ENCODE measurements at places on chromosomes 6 and 20.

- H3K27ac ChIP-seq, result no peak overlapping the region
- DNase-seq, result no peak
- H3K4me3 ChIP-seq, result no peak overlapping the region
- no peaks in the 10 kb centered on the region for H3K27me3 ChIP-seq
Observed at GRCh38 chr6:21847711-21848480, 254.3 kb downstream of the SOX4 start.

- H3K36me3 ChIP-seq, result no peaks in the 10 kb centered on the region
- H3K4me1 ChIP-seq, result peaks cover 45% of the 10 kb centered on the region
- no peak overlapping the region for H3K4me3 ChIP-seq
- no peak for DNase-seq
Observed at GRCh38 chr20:58883241-58883691, 30.8 kb downstream of the GNAS start.

- peak; percentile 40 for DNase-seq
- H3K36me3 ChIP-seq, result no peaks in the 10 kb centered on the region
- peaks cover 14% of the 10 kb centered on the region for H3K4me1 ChIP-seq
- peaks cover 5% of the 10 kb centered on the region for H3K27me3 ChIP-seq
- H3K27ac ChIP-seq, result no peak overlapping the region
Observed at GRCh38 chr6:17584241-17584803, 15.8 kb upstream of the FAM8A1 start.

- no peak overlapping the region for H3K4me3 ChIP-seq
- H3K27me3 ChIP-seq, result no peaks in the 10 kb centered on the region
- peak; percentile 90 for DNase-seq
- H3K27ac ChIP-seq, result peak overlapping the region; percentile 66
- H3K4me1 ChIP-seq, result peaks cover 48% of the 10 kb centered on the region
- H3K36me3 ChIP-seq, result no peaks in the 10 kb centered on the region
Observed at GRCh38 chr6:35736253-35736894, 458 bp upstream of the ARMC12 start.

DNA sequence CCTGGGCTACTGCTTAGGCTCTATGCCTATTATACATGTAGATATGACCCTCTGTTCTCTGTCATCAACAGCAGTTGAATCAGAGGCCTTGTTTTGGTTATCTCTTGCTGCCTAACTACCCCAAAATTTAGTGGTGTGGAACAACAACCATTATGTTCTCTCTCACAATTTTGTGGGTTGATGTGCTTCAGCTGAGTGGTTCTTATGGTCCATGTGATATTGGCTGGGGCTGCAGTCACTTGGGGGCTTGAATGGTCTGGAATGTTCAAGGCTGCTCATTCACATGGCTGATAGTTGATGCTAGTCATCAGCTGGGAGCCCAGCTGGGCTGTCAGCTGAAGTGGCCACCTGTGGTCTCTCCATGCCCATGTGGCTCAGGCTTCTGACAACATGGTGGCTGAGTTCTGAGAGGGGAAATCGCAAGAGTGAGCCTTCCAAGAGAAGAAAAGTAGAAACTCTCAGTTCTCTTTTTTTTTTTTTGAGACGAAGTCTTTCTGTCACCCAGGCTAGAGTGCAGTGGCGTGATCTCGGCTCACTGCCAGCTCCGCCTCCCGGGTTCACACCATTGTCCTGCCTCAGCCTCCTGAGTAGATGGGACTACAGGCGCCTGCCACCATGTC, 47.8 kb downstream of the SHLD1 start:
- H3K27ac ChIP-seq, result no peak overlapping the region
- DNase-seq, result no peak
- no peak overlapping the region for H3K4me3 ChIP-seq
- H3K4me1 ChIP-seq, result peaks cover 1% of the 10 kb centered on the region
- H3K36me3 ChIP-seq, result peaks cover 9% of the 10 kb centered on the region

GRCh38 chr6:8435845-8436168, 462 bp upstream of the SLC35B3 start:
- DNase-seq, result no peak
- peak overlapping the region; percentile 87 for H3K4me3 ChIP-seq
- H3K4me1 ChIP-seq, result peaks cover 28% of the 10 kb centered on the region

DNA sequence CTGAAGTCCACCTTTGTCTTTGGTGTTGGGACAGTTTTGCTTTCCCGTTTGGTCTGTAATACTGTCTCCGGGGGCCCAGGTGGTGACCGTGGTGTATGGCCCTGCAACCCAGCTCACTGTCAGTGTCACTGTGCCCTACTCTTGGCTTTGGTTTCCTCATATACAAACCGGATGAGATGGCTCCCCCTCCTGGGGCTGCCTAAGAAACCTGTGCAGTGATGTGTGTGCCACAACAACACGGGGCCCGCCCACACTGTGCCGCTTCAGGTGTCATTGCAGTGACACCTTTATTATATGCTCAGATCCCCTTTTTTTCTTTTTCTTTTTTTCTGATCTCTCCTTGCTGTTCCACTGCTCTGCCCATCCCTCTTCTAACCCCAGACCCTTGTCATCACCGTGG, 73.9 kb downstream of the RAMACL start:
- H3K4me3 ChIP-seq, result no peak overlapping the region
- no peaks in the 10 kb centered on the region for H3K27me3 ChIP-seq
- peaks cover 2% of the 10 kb centered on the region for H3K4me1 ChIP-seq

DNA sequence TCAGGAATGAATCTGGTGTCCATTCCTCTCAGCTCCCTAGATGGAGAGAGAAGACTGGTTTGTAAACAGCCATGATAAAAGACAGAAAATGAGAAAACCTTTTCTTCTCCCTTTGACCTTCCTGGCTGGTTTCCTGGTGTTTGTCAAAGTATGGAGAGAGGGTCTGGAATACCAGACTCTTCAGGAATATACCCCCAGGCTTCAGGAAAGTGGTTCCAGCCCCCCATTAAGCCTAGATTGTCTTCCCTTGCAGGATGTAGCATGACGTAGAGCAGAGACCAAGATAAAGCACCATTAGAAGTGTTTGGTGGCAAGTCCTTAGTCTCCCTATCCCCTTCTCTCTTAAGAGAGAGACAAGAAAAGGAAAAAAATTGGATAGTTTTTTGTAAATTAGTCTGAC, 51.1 kb downstream of the EIF2S2 start:
- H3K4me1 ChIP-seq, result peaks cover 36% of the 10 kb centered on the region
- no peak overlapping the region for H3K27ac ChIP-seq
- H3K27me3 ChIP-seq, result no peaks in the 10 kb centered on the region
- no peak for DNase-seq

DNA sequence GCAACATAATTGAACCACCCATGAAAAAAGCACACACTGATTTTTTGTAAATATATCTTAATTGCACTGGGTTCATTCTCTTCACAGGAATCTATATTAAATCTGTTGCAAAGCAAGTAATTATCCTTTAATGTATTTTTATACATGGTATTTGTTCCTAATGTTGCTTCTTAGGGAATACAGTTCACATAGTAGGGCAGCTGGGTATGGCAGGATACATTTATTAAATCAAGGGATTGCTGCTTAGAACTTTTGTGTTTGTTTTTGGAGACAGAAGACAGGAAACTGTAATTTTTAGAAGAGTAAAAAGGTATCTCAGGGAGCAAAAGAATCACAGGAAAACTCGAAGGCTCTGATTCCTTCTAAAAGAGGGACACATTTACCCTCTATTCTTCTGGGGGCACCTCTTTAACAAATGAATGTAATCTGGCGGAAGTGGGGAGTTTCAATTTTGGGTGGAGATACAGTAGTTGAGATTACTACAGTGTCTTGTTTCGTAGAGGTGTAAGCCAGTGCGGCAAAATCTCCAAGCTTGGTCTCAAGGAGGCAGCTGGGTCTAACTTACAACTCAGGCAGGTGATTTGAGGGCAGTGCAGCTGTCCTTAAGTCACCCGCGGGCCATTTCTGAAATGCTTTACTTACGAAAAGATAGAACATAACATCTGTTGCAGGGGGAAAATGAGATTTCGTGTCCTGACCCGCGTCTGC, 812 bp upstream of the SMIM13 start:
- DNase-seq, result peak; percentile 65
- peaks cover 3% of the 10 kb centered on the region for H3K36me3 ChIP-seq
- peak overlapping the region; percentile 87 for H3K4me3 ChIP-seq
- no peaks in the 10 kb centered on the region for H3K27me3 ChIP-seq

DNA sequence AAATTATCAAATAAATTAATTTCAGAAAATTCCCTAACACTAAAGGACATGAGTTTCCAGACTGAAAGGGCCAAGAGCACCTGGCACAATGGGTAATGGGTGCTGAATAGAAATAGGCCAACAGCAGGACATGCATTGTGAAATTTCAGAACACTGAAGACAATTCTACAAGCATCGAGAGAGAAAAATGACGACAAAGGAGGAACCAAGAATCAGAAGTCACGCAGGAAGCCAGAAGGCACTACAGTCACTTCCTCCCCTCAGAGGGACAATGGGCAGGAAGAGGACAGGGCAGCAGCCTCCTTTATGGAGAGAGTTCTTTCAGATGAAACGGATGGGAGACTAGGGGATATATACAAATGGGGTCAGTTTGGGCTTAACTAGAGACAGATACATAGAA, 29.6 kb downstream of the PCNA start:
- H3K4me3 ChIP-seq, result no peak overlapping the region
- no peaks in the 10 kb centered on the region for H3K27me3 ChIP-seq
- peaks cover 20% of the 10 kb centered on the region for H3K4me1 ChIP-seq
- H3K27ac ChIP-seq, result peak overlapping the region; percentile 34
